ENCODE measurements at places on chromosomes 12 and 14.

DNA sequence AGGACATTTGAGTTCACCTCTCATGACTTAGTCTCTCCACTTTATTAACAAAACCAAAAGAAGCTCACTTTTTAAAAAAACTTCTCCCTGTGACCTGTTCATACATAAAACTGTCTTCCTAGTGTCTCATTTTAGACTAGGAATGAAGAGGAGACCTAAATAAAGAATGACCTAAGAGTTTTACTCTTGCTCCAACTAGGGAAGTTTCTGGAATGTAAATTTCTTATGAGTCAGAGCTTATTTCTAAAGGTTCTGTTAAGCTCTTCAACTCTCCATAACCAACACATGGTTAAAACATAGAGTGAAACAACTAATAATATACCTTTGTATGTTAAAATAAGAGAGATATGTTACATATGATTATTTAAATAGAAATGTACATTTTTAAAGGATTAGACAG lies 369.8 kb downstream of the EMP1 start:
- no peak for DNase-seq

DNA sequence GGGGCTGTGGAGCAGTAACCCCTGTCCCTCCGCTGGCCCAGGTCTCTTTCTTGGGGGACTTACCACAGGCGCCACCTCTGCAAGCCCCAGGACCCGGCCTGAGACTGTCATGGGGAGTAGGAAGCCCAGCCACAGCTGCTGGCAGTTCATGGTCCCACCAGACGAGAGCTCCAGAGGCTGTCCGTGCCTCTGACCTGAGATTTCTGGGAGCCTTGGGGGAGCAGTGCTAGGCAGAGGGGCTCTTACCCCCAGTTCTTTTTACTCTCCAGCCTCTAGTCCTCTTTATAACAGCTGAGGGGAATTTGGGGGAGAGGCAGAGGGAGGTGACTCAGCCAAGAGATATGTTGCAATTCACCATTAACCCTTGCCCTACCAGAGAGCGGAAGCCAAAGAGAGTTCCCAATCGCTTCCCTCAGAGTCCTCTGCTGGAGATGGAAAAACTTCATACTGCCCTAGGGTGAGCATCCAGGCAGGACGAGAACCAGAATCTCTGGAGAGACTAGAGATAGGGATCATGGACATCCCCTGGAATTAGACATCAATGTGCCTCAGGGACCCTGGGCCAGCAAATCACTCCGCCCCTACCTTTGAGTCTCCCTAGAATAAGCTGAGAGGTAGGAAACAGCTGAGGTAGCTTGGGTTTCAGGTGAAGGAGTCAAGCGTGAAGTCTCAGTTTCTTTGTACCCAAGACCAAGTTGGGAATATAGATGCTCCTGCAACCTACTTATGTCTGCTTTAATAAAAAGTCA lies at the start of gene MMP19:
Gene MMP19 (minus strand): TSS at position 256 of the 749 bp plus-strand sequence. CDS start 106 bp downstream, at position 150.
- DNase-seq, result no peak

- no peak for DNase-seq
Measured at GRCh38 chr12:52185400-52185967, 6.3 kb downstream of the KRT80 start.

GRCh38 chr14:50312734-50313054 lies 570 bp downstream of the DMAC2L start:
- DNase-seq, result no peak

- DNase-seq, result no peak
Measured at GRCh38 chr12:18906395-18906794, 168.5 kb downstream of the CAPZA3 start.

- no peak for DNase-seq
Measured at GRCh38 chr12:19546611-19547162, 107.4 kb downstream of the AEBP2 start.

- DNase-seq, result no peak
Measured at GRCh38 chr12:10497602-10498001, 8.1 kb upstream of the EIF2S3B start.

DNA sequence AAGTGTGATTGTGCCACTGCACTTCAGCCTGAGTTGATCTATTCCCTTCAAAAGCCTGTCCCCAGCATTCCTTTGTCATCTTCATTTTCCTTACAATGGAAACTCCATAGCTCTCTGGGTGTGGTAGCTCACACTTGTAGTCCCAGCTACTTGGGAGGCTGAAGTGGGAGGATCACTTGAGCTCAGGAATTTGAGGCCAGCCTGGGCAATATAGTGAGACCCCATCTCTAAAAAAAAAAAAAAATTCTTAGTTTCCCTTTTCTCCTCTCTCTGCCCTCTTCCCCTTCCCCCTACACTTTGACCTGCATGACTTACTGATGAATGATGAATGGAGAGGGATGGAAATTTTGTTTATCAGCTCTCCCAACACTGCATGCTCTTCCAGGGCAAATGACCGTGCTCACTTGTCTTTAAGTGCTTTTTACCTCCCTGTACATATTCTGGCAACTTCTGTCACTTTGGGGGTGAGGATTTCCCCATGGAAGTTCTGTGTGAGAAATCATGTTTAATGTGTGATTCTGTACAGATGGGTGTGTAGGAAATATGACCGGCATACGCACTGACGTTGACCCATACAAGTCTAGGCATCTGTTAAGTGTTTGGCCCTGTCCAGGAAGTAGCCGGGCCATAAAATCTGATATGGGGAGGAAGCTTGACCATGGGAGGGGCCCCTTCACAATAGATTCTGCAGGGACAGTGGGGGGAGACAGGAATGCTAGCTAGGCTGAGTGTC lies 65.4 kb downstream of the ZFP36L1 start:
- DNase-seq, result no peak

GRCh38 chr12:40198601-40199000 lies 26.2 kb upstream of the LRRK2 start:
- DNase-seq, result no peak

- no peak for DNase-seq
Measured at GRCh38 chr14:53596853-53597525, 359.6 kb downstream of the BMP4 start.

DNA sequence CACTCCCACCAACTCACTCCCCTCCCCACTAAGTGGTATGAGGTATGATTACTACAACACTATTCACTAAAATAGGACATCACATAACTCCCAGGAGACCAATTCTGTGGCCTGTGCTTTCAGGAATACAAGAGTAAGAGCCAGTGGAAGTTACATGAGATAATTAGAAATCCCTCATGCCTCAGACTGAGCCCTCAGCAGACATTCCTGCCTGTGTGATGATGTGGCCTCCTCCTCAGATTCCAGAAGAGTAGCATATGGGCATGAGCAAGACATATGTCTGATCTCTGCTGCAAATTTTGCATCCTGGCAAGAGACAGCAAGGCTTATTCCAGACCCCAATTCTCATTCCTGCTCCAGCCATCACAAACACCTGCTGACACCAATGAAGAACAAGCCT lies 46.0 kb upstream of the BMP4 start:
- DNase-seq, result no peak

GRCh38 chr12:111164833-111165525 lies 203.9 kb downstream of the PHETA1 start:
- DNase-seq, result no peak

DNA sequence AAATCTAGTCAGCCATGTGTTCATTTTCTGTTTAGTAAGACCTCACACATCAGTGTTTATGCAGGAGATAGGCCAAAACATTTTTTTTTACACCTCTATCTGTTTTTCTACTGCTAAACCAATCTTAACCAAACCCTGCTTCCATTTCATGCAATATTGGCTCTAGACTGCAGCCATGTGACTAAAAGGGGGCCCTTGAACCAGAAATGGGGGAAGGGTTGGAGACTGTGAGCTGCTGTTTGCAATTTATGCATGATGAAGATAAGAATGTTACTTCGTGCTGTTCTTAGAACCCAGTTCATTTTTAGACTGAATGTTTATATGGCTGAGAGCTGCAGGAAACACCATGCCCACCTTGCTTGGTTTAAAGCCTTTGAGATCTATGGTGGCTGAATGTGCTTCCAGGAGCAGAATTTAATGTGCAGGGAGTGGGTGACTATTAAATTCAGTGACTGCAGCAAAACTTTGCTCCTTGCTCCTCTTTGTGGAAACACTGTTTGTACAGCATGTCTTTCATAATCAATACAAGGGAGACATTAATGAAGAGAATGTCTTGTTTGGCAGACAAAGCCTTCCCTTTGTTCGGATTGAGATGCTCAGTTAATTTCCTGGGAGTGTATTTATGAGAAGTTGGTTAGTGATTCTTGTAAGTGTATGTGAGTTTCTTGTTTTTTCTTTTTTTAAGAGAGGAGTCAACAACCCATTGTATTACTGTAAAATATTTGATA lies 53.6 kb downstream of the CHST11 start:
- DNase-seq, result no peak

DNA sequence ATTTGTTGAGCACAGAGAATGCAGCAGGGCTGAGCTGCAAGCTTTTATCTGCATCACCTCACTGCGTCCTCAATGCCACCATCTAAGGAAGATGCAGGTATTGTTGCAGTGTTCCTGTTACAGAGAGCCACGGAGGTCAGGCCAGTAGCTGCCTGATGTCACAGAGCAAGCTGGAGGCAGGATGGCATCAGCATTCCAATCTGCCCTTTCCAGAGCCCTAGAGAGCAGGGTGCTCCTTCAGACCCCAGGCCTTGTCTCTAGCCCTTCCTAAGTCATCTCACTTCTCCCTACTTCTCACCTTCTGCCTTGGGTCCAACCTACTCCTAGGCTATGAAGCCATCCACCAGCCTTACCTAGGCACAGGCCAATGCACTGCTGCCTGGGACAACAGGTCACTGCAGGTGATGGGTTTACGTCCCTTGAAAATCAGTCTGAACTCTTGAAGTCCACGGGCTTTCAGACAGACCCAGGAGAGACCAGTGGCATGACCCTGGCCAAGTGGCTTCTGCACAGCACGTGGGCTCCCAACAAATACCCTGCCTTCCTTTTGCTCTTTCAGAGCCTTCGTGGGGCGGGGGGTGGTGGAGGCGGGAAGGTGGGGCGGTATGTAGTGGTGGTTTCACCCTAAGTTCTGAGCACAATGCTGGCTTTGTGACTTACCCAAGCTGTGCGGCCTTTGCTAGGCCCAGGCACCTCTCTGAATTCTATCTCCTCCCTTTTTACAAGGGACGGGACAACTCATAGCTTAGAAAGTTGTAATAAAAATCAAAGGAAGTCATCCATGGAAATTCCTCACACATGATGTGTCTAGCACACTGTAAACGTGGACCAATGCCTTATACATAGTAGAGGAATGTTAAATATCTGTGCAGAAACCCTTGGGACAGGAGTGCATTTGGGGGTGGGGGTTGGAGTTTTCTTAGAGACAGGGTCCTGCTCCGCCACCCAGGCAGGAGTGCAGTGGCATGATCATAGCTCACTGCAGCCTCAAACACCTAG lies 136.0 kb downstream of the KSR2 start:
- DNase-seq, result no peak

- peak; percentile 29 for DNase-seq
Measured at GRCh38 chr14:91413547-91414474, 3.8 kb downstream of the CCDC88C start.

DNA sequence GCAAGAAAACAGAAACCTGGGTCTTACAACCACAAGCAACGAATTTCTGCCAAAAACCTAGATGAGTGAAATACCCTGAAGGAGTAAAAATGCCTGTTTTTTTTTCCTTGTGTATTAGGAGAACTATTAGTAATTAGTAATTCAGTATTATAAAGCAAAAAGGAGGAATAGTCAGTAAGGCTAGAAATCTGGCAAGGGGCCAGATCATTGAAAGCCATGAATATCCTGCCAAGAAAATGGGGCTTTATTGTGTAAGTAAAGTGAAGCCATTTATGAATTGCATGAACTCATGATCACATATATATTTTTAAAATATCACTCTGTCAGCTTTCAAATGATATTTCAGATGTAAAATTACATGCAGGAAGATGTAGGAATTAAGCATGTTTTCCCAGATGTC lies 57.9 kb downstream of the TXNDC16 start:
- DNase-seq, result no peak

DNA sequence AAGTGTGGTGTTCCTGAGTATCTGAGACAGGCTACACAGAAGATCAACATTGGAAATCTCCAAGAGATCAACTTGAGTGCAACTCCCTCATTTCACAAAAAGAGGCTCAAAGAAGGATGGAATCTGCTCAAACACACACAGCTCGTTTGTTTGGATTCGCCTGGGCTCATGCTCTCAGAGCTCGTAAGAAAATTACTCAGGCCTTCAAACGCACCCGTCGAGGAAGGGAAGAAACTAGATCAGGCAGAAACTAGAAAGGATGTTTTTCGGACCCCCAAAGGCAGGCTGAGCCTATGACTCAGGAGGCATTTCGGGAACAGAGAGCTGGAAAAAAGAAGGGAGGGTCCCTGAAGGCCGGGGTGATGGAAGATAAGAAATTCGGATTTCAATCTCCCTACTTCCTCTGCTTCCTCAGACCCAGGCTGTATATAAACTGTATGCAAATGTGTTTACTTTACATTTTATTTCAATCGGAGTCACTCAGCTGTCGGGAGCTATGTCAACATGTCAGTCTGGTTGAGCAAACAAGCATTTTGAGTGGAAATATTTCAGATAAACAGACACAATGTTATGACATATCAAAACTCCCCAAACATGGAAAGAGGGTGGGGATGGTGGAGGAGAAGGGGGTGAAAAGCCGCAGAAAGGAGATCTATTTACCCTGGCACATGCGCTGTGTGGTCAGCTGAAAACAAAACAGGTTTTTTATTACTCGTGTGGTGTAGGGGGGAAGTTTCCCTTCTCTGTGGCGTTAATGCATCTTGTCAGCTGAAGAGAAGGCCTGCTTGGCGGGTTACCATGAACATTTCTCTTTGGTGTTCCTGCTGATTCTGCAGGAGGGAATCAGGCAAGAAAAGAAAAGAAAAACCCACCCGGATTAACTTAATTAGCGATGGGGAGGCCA lies 129.1 kb upstream of the TBX3 start:
- peak; percentile 59 for DNase-seq

- DNase-seq, result no peak
Measured at GRCh38 chr12:125254236-125254635, 189.0 kb downstream of the AACS start.

DNA sequence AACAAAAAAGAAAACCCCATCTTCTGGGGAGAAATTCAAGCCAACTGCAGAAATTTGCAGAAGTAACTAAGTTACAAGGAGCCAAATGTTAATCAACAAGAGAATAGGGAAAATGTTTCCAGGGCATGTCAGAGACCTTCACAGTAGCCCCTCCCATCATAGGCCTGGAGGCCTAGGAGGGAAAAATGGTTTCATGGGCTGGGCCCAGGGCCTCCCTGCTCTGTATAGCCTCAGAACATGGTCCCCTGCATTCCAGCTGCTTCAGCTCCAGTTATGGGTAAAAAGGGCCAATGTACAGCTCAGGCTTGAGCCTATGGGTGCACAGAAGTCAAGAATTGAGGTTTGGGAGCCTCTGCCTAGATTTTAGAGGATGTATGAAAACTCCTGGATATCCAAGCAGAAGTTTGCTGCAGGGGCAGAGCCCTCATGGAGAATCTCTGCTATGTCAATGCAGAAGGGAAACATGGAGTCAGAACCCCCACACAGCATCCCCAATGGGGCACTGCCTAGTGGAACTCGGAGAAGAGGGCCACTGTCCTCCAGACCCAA lies 260.9 kb downstream of the DUSP6 start:
- DNase-seq, result no peak

GRCh38 chr12:54126696-54127537 lies 61.9 kb downstream of the SMUG1 start:
- DNase-seq, result peak; percentile 28

- DNase-seq, result peak; percentile 47
Measured at GRCh38 chr12:132384916-132385774, 55.8 kb upstream of the GALNT9 start.

Data from thyroid gland (tissue), 4 donors.